ENCODE measurements at places on chromosomes 2 and 18.
A peak's percentile ranks its signal among the peaks of the same experiment; 100 is the strongest.

DNA sequence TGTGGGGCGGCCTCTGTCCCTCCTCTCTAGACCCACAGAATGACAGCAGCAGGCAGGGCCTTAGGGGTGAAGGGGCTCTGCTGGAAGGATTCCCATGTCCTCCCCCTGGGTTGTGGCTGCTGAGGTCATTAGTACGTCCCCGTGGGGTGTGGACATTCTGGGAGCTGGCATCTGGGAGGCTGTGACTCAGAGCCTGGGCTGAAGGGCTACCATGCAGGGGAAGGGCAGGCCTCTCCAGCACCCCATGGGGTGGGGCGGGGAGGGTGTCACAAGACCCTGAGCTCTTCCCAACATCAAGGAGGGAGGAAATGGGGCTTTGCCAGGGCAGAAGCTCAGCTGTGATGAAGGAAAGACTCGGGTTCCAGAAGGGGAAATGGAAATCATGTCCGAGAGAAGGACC lies 105.8 kb upstream of the SMAD2 start:
- DNase-seq = no peak

DNA sequence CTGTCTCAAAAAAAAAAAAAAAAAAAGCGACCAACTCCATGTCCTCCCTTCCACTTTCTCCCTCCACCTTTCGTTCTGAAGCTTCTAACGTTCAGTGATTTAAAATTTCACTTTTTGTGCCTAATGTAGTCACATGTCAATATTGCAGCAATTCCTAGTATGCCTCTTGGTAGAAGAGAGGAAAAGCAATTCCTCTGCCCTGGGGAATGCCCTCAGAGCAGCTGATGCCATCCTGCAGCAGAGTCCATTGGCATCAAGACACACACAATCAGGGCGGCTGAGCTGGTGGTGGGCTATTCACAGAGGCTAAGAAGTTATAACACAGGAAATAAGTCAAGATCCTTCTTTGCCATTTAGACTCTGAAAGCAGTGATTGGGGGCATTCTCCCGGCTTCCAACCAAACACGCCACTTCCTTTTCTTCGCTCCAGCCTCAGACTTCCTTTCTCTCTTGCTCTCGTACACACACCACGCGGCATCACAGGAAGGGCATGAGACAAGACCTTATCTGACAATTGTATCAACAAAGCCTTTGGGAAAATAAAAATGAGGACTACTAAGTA lies 71.9 kb downstream of the MOGAT1 start:
- peak; percentile 79 for DNase-seq

GRCh38 chr2:216603884-216604245 lies 29.4 kb upstream of the IGFBP2 start:
- DNase-seq = no peak

DNA sequence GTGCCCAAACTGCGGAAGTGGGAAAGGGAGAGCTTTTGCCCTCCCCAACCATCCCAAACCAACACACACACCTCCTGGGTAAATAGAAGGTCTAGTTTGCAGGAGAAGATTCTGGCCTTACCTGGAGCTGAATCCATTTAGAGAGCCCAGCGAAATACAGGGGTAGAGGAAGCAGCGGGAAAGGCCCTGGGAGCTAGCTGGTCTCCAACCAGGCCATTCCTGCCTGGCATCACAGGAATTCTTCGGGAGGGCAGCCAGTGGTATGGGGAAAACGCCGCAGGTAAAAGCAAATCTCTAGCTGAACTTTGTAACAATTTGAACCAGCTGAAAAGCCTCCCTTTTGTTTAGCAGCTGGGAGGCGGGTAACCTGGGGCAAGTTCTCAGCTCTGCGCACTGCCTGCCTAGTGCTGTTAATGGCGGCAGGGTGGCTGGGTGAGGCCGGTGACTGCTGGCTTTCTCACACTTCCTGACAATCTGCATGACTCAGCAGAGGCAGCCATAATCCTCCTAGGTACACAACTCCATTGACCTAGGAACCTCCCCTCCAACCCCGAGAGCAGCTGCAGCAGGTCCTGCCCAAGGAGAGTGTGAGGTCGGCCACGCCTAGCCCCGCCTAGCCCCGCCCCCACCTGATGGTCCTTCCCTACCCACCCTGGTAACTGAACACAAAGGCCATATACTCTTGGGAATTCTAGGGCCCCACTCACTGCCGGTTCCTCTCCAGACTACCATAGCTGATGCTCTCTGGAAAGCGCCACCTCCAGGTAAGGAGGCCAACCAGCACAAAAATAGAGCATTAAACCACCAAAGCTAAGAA lies 483.8 kb upstream of the REG3G start:
- no peak for DNase-seq

- DNase-seq = no peak
These were observed 67.5 kb downstream of the MYL12B start for GRCh38 chr18:3329471-3329870.

DNA sequence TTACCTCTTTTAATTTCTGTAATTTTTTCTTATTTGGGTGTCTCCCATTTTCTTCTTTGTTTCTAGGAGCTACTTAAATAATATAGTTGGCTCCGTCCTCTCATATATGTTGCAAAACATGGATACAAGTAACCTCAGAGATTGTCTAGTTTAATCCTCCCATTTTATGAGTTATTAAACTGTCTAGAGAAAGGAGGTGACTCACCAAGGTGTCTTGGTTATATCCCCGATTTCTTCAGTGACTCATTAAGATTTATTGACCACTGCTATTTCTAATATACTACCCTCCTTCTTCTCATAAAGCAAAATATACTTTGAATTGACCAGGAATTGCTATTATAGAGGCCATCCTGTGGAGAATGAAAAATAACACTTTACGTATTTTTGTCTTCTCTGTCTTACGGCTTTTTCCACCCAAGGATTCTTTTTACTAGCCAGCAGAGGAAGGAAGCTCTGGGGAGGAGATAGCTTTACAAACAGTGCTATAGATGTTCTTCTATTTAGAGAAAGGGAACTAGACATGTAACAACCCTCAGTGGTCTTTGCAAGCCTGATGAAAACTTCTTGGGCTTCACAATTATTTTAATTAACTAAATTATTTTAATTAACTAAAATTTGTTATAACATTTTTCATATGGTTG lies 300.4 kb upstream of the TNP1 start:
- DNase-seq = peak; percentile 47

DNA sequence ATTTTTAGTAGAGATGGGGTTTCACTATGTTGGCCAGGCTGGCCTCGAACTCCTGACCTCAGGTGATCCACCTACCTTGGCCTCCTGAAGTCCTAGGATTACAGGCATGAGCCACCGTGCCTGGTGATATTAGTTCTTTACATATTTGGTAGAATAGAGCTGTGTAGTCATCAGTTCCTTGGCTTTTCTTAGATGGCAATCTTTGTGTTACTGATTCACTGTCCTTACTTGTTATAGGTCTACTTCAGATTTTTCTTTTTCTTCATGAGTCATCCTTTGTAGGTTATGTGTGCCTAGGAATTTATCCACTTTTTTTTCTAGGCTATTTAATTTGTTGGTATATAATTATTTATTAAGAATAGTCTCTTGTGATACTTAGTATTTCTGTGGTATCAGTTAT lies 30.3 kb upstream of the ZSWIM2 start:
- DNase-seq = no peak

DNA sequence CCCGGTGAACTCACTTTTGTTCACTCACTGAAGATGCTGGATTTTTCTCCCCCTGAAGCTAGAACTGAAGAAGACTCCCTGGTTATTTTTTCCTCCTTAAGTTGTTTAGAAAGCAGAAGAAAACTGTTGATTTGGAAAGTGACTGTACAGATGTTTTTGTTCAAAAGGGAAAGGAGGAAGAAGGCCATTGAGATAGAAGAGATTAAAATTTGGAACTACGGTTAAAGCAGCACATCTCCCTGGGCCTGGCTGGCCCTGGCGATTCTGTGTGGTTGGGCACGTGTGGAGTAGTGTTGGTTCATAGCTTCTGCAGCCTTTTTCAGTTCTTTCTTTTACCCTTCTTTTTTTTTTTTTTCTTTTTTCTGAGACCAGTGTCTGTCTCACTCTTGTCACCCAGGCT lies 109.2 kb downstream of the MAP4K4 start:
- peak; percentile 49 for DNase-seq

DNA sequence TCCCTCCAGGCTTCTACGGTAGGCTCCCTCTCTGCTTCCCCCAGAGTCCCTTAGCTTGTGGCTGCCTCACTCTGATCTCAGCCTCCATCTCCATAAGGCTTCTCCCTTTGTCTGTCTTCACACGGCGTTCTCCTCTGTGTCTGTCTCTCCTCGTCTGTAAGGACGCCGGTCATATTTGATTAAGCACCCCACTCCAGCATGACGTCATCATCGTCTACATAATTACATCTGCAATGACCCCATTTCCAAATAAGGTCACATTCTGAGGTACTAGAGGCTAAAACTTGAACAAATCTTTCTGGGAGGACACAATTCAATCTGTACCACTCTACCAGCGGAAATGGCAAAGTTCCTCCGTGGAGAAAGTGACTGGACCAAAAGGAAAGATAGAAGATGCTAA lies 8.3 kb upstream of the COL6A3 start:
- no peak for DNase-seq

DNA sequence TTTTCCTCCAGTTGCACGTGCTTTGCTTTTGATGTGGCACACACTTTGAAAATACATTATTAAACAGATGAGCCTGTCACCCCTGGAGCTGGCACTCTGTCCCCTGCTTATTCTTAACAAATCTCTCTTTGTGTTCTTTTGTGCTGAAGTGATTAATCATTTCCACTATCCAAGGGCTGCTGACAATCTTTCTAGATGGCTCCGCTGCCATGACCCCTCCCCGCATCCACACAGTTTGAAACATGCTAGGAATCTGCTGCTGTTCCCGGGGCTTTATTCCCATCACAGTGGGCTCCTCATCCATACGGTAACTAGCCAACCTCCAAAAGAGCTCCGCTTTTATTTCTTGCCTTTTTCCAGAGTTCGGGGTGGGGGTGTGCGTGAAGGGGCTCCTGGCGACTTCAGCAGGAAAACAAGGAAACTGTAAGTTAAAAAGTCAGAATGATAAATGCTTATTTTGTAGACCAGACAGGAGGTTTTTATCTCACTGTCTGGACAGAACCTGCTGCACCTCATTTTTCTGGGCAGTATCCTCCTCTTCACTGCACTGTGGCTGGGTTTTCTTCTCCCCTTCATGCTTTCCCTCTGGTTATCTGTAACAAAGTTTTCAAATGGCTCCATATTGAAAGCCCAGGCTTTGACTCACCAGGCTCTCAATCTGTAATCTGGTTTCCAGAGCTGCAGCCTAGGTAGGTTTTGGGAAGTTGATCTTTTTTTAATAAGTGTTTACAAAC lies 319.7 kb downstream of the AFF3 start:
- no peak for DNase-seq

- DNase-seq = no peak
These were observed 46.1 kb downstream of the TACR1 start for GRCh38 chr2:75153221-75153620.

- no peak for DNase-seq
These were observed 78.6 kb downstream of the SH3YL1 start for GRCh38 chr2:185221-185620.

- DNase-seq = no peak
These were observed 182.7 kb downstream of the MC4R start for GRCh38 chr18:60189856-60190255.

DNA sequence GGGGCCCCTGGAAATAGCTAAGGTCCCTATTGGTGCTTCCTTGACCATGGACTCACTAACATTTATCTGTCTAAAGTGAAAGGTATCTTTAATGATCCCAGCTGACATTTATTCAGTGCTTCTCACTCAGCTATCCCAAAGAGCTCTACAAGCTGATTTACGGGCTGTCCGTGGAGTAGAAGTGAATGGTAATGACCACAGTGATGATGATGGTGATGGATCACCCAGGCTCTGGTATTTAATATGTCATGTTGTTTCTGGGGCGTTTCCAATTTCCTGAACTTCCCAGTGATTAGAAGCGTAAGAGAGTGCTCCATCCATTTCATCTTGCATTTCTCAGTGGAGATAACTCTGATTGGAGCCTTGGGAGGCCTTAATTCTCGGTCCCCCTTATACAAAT lies 304.3 kb downstream of the HRH4 start:
- DNase-seq = no peak

DNA sequence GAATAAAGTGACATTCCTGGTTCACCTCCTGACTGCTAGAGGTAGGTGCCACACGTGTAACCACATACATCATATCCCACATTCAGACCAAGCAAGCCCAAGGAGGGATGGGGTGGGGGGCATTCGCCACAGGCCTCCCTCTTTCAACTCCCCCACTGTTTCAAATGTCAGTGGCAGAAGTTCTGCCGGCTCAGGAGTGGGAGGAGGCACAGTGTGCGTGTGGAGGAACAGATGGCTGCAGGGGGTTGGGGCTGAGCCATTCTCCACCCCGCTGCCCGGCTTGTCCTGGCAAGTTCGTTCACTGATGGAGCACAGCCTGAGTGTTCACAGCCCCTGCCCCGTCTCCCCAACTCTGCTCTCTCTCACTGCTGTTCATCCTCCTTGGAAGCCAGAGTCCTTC lies 75.4 kb upstream of the TANC1 start:
- no peak for DNase-seq

- no peak for DNase-seq
These were observed 84.1 kb downstream of the PRELID3A start for GRCh38 chr18:12491611-12492435.

- no peak for DNase-seq
These were observed 5.6 kb downstream of the CCT4 start for GRCh38 chr2:61882850-61883249.

DNA sequence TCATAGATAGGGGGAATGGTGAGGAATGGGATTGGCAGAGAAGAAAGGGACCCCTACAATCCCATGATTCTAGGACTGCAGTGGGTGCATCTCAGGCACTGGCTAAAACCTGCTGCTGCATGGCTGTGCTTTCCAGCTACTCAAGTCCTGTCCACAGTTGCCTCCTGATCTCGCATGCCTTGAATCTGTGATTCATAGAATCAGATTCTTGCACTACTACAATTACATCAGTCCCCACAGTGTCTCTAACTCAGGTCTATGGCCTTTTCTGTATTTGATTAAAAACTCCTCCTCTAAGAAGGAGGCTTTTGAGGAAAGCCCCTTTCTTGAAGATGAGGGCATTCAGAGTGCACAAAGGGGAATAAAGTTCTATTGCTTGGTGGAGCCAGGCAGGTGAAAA lies 117.4 kb downstream of the LRATD1 start:
- no peak for DNase-seq

- no peak for DNase-seq
These were observed 47.3 kb downstream of the QPCT start for GRCh38 chr2:37391711-37392110.
